ENCODE measurements at places on chromosomes 3 and 15.

DNA sequence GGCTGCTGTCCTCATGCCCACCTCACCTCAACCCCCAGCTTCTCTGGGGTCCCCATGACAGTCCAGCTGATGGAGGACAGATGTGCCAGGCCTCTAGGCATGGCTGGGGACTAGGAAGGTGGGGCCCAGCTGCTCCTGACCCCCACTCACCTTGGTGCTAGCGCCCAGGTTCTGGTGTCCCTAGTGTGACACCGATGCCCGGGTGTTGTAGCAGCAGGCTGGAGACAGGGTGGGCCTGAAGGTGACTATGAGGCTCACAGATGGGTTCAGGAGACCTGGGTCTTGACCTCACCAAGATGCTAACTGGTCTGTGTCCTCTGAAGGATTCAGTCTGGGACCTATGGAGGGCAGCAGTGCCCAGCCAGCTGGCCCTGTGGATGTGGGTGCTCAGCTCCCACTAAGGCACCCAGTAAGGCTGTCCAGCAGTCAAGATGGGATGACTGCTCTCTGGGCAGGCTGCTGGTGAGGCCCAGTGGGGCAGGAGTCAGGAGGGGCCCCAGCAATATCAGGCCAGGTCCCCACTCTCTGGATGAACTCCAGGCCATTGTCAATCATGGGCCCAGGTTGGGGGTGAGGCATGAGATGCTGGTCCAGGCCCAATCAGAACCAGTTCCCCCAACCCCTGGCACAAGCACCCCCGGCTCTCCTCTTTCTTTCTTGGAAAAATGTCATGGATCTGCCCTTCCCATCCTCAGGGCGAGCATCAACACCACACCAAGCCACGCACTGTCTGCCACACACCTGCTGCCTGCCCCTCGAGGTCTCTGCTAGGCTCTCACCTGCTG is 33.0 kb downstream of the ALDH1L1 start:
- peak; percentile 28 for DNase-seq

GRCh38 chr3:108589998-108590323 is 439 bp downstream of the DZIP3 start:
- DNase-seq: no peak

GRCh38 chr3:1855841-1856240 is 242.8 kb upstream of the CNTN4 start:
- DNase-seq: no peak

DNA sequence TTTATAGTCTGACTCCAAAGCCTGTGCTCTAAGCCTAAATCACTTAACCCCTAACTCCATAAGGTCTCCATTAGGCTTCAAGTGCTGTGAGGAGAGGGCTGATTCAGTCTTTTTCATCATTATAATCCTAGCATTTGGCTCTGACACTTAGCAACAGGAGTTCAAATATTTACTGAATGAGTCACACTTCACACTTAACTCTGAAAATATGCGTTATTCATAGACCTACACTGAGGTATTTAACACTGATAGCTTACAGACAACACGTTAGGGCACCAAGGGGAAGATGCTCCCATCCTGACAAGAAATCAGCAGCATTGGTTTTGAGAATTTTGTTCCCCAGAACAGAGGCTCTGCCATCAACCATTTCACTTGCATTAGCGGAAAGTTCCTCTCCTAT is 53.5 kb downstream of the MSL2 start:
- peak; percentile 68 for DNase-seq

GRCh38 chr15:83919319-83919830 is 265.5 kb downstream of the ADAMTSL3 start:
- no peak for DNase-seq

- no peak for DNase-seq
These were observed 166.5 kb downstream of the USP13 start for GRCh38 chr3:179819379-179819778.
